ENCODE measurements at places on chromosomes 2 and 18.

GRCh38 chr2:234019896-234020295, 30.6 kb upstream of the SPP2 start:
- no peak for DNase-seq

DNA sequence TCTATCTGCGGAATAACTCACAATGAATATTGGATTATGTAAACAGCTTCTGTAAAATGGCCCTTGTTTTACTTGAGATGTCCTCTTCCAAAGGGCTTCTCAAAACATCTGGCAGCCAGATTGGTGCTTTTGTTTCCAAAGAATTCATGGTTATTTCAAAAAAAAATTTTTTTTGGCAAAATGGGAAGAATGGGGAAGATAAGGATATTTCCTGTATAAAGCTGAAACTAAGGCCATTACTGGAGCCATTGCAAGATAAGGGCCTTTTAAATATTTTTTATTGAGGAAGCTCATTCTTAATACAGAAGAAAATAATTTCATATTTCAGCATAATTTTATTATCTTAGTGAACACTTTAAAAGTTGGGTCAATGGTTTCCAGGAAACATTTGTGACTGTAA, 259.1 kb downstream of the GALNT13 start:
- DNase-seq, result no peak

GRCh38 chr2:64221935-64222334, 77.7 kb upstream of the PELI1 start:
- DNase-seq, result no peak

GRCh38 chr2:101106453-101107181, 44.6 kb downstream of the TBC1D8 start:
- DNase-seq, result no peak

DNA sequence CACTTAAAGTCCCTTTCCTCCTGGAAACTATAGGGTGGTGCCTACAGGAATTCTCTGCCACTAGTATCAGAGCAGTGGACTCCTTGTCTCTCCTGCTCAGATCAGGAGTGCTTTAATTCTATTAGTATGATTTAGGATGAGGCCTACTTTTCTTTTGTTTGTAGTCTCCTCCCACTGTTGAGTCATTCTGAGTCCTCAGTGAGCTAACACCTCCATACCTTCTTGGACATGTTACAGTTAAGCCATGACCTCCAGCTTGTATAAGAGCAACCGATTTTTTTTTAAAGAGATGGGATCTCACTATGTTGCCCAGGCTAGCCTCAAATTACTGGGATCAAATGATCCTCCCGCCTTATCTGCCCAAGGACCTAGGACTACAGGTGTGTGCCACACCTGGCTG, 48.7 kb upstream of the OTOF start:
- DNase-seq, result no peak

DNA sequence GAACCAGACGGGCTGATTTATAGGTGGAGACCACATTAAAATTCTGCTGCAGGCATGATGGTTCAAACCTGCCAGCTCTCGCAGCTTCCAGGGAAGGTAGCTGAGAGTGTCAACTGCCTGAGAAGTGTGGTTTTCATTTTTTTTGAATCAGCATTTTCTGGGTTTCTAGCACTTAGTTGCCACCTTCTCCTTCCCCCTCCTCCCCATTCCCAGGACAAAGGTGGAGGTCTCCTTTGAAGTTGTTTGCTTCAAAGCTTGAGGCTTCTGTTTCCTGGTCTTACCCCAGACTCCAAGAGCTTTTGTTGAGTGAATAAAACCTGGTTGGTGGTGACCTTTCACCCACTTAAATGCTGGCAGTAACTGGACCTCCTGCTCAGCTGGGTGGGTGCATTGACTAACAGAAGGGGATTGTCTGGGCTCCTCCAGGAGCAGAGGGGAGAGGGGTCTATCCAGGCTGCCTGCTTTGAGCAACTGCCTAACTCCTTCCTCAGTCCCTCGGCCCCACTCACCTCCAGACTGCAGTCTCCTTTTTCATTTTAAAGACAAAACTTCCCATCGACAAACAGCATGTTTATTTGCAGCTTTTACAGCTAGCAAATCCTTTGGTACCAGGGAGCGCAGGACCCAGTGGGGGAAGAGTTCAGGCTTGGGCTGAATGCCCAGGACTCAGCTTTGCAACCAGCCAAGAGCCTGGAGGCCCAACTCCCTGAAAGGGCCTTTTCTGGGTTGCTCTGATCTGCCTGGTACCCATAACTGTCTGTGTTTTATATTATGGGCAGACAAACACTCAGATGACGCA, 3.5 kb downstream of the RHOB start:
- DNase-seq, result no peak

DNA sequence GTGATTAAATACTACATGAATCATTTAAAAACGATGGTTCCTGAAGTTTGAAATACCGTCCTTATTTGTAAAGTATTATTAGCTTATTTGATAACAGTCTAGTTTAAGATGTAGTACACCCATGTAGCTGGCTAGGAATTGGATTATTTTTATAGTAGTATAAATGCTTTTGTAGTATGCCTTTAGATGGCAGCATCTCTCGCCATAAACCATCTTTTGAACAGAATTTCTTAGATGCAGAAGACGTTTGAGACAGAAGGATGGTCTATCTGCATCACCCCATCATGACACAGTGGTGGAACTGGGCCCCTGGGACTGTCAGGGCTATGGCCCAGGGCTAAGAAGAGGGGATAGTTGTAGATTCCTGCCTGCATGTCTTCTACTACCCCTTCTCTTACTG, 152.7 kb downstream of the WDSUB1 start:
- no peak for DNase-seq

- no peak for DNase-seq
Observed at GRCh38 chr18:22988208-22988607, 55.1 kb downstream of the RBBP8 start.

DNA sequence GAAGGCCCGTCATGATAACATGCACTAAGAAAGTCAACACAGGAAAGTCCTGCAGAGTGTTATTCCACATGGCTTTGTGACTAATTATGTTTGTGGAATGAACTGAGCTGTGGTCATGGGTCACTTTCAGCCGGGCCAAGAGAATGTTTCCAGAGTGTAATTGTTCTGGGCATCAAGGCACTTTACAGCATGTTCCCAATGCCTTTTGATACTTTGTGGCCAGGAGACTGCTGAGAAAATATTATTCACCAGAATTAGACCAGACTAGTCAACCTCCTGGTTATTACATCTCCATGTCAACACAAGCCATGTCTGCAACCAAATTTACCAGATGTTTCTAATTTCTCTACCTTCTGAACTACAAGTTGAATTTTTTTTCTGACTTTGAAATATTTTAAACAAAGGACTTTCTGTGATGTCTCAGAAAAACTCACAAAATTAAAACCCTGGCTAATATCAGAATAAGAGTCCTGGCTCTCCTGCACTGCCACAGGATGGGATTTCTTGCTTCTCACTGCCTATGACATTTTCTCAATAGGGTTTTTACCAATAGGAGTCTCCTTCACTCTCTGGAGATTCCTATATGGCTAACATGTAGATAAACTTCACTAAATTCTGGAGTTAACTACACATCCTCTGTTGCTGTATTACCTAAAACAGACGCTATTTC, 90.6 kb upstream of the WDR75 start:
- DNase-seq, result no peak

- no peak for DNase-seq
Observed at GRCh38 chr2:119149611-119150010, 8.9 kb downstream of the C1QL2 start.

- no peak for DNase-seq
Observed at GRCh38 chr2:107325981-107326786, 440.2 kb upstream of the ST6GAL2 start.

DNA sequence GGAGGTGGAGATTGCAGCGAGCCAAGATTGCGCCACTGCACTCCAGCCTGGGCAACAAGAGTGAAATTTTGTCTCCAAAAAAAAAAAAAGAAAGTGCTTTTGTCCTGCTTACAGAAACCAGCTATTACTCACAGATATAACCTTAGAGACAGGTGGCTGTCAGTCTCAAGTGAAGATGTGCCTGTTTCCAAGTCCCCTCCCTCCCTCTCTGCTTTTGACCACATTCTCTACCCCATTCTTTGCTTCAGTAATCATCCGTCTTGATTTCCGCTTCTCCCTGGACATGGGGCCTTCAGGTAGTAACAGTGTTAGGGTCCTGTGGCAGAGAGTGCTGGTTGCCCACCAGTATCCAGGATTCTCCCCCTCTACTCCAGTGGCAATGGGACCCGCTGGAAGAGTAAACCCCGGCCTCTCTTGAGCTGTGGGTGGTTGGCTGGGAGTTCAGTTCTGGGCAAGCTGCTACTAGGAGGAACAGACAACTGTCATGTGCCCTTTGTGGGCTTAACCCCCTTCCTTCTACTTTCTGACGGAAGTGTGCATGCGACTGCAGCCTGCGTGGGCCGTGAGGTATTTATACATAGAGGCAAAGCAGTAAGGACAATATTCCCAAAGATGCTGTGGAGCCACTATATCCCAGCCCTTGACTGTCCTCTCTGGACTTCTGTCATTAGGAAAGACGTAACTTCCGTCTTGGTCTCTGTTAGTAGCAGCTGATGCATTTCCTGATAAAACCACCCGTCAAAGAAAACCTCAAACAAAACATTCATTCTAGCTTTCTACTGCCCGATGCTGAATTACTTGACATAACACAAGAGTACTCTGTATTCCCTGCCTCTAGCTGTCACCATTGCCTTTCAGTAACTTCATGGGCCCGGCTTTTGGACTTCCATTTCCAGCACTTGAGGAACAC, 17.8 kb downstream of the PDCL3 start:
- no peak for DNase-seq

GRCh38 chr2:97992836-97993825, 2.6 kb downstream of the TMEM131 start:
- no peak for DNase-seq

- DNase-seq, result no peak
Observed at GRCh38 chr2:133841900-133842299, 273.6 kb upstream of the NCKAP5 start.

- no peak for DNase-seq
Observed at GRCh38 chr2:3827673-3828575, 124.5 kb downstream of the DCDC2C start.

- DNase-seq, result no peak
Observed at GRCh38 chr2:74764429-74765272, 69.3 kb upstream of the HK2 start.

GRCh38 chr2:151757861-151758260, 23.6 kb upstream of the NEB start:
- DNase-seq, result no peak

Measured in activated CD8-positive, alpha-beta memory T cell treated with anti-CD3 and anti-CD28 coated beads for 1 hour (primary cell).